ENCODE measurements at places on chromosomes 5 and 9. TPM values are rescaled to one million over a fixed set of nuclear protein-coding genes. Genes with fewer than 3 reads are reported as not detected.

GRCh38 chr9:14352503-14352902, 38.6 kb upstream of the NFIB start:
- no peak for DNase-seq

DNA sequence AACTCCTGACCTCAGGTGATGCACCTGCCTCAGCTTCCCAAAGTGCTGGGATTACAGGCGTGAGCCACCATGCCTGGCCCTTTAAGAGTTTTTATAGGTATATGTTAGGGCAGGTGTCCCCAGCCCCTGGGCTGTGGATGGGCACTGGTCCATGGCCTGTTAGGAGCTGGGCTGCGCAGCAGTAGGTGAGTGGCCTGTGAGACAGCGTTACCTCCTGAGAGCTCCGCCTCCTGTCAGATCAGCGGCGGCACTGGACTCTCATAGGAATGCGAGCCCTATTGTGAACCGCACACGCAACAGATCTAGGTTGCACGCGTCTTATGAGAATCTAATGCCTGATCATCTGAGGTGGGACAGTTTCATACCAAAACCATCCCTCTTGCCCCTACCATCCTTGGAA, 173.4 kb downstream of the GOLPH3 start:
- DNase-seq: no peak

GRCh38 chr5:39283231-39283818, 64.0 kb upstream of the FYB1 start:
- DNase-seq: no peak

DNA sequence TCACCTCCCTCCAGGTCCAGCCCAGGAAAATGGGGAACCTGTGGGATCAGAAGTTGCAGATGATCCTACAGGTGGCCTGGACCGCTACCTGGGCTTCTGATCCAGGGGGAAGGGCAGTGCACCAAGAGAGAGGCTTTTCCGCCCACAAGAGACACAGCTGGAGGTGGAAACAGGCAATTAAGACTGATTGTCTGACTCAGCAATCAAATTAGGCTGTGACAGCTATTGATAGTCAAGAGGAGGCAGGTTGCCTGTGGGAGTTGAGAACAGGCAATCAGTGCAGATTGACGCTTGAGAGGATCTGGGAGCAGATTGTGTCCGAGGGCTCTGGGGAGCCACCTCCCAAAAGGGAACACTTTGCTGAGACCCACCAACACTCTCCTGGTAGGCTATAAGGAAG, 71.1 kb upstream of the SLC44A1 start:
- no peak for DNase-seq

- DNase-seq: peak; percentile 77
These were observed 23.9 kb downstream of the SPARC start for GRCh38 chr5:151662805-151663204.

DNA sequence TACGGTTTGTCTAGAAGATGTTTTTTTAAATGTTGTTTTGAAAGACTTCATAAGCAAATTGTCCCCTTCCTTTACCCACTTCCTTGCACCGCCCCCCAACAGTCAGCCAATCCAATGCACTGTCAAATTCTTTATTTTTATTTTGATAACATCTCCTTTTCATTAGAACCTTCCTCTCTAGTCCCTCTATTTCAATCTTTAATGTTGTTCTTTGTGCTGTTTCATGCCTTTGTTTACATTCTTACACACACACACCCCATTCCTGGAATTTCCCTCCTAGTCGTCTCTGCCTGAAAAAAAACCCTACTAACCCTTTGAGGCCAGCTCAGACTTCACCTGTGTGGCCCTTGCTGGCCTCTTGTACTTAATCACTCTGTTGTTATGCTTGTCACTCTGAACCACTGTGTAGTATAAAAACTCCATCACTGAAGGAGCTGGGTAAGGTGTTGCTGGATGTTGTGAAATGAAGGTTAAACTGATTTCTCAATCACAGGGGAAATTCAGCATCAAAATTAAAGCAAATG, 133.4 kb downstream of the UGCG start:
- DNase-seq: no peak

GRCh38 chr9:89171231-89171630, 7.4 kb downstream of the SHC3 start:
- no peak for DNase-seq

GRCh38 chr9:91655215-91655614, 231.6 kb upstream of the NFIL3 start:
- no peak for DNase-seq

DNA sequence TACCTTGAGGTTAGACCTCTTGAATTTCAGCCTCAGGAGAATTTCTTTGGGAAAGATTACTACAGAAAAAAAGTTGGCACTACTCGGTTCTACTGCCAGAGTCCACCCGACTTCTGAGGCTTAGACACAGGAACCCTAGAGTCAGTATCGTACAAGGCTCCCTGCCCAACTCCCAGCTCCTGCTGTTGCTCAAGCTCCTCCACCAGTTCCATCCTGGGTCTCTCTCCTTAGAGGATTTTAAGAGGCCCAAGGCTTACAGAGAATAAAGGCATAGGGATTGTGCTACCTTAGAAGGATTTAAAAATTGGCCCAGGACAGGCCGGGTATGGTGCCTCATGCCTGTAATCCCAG, 29.0 kb upstream of the SSBP2 start:
- no peak for DNase-seq

DNA sequence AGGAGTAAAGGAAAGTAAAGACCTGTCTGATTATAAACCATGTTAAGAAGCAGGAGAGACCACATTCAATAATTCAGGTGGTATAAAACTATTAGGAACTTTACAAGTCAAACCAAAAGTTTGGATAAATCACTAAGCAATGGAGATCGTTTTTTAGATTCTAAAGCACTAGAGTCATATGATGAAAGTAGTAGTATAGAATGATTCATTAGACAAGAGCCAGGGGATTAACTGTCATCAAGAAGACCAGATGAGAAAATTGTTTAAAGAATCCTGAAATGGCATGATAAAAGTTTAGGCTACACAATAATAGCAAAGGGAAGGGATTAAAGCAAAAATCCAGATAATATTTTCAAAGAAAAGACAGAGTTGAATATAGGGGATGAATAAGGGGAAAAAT, 12.9 kb upstream of the CARNMT1 start:
- DNase-seq: no peak

- DNase-seq: no peak
These were observed 32.3 kb upstream of the INSYN2B start for GRCh38 chr5:170012622-170013021.

DNA sequence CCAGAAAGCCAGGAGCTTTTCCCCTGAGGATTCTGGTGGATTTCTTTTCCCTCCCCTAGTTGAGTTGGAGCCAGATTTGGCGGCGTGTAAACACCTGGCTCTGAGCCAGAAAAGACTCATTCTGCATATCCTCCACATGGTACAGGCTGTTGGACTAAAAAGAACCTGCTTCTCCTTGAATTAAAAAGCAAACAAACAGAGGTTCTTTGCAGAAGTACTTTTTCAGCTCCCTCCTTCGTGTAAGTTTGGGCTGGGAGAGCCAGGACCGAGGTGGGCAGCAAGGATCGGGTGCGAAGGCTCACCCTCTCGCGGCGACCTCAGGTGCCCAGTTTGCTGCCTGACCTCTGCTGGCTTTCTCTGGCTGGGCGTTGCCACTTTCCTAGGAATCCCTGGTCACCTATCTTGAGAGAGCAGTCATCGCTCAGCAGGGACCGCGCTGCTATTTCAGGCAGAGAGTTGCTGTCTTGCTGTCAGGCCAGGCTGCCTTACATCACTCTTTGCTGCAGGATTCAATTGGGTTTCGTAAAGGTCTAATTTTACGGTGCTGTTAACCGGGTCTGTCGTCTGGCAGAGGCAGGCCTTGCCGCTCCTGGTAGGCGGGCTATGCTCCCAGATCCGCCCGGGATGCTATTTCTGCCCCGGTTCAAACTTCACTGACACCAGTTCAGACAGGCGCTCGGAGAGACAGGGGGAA, 3.2 kb downstream of the PAPPA start:
- DNase-seq: no peak

The LRRC19 gene
- polyA plus RNA-seq: 0.11 TPM

GRCh38 chr5:128315671-128316070, 222.4 kb downstream of the FBN2 start:
- DNase-seq: no peak

DNA sequence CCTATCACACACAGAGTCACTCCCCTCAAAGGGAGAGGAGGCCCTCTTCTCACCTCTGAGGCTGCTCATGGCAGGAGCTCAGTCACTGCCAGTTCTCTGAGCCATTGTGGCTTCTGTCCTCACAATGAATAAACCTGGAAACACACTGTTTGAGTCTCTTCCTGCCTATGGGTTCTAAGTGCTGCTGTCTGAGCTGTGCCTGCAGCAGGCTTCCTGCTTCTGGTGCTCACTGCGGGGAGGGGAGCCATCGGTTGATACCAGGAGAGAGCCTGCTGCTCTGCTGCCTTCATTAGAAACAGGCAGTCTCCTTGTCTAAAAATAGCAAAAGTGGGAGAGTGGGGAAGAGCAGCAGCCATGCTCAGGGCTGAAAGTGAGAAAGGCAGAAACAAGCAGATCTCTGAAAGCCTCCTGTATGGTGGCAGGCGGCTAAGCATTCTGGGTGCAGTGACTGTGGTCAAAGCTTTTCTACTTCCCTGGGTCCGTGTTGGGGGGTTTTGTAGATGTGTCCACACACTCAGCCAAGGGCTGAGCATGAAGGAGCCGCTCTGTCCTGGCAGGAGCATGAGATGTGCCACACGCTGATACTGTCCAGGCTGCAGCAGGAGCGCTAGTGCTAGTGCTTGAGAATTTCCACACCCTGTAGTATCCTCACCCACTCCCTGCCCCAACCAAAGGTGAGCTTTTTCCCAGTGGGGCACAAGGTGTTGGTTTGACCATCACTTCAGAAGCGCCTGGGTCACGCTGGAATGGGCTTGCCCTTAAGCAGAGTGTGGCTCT, 34.2 kb downstream of the PRKACG start:
- DNase-seq: no peak

- no peak for DNase-seq
These were observed 74.4 kb downstream of the FGF18 start for GRCh38 chr5:171493646-171494393.

The PTRH1 gene
- 36.4 TPM for polyA plus RNA-seq

DNA sequence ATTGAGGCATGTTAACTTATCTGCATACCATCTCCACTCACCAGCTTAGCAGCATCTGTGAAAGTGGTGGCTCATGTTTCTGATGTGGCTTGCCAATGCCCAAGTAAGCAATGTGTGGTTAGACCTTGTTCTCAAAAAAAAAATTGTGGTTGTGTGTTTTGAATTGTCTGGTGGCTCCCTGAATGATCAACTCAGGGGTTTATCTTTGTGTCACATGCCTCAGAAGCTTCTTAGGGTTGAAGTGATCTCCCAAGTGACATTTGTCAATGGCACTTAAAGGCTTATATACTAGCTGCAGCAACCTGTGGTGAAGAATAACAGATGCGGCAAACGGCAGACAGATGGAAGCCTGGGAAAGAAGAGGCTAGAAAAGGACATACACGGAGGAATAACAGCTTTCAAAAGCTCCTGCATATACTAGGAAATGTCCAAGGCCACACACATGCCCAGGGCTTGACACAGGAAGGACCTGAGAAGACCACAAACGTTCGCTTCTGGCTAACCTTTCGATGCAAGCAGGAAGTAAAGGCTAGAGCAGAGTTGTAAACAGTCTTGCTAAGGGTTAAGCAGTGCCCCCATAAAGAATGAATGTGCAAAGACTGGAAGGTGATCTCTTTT, 42.2 kb upstream of the FSD1L start:
- DNase-seq: peak; percentile 85

The ZNF354C gene
- 0.04 TPM for polyA plus RNA-seq

GRCh38 chr9:6630502-6631206, 14.9 kb downstream of the GLDC start:
- peak; percentile 61 for DNase-seq

- no peak for DNase-seq
These were observed 71.5 kb upstream of the RPS23 start for GRCh38 chr5:82349652-82350051.

- DNase-seq: no peak
These were observed 144.9 kb downstream of the PRKACG start for GRCh38 chr9:68869022-68869421.

GRCh38 chr5:34447424-34447823, 208.7 kb upstream of the RAI14 start:
- DNase-seq: no peak

DNA sequence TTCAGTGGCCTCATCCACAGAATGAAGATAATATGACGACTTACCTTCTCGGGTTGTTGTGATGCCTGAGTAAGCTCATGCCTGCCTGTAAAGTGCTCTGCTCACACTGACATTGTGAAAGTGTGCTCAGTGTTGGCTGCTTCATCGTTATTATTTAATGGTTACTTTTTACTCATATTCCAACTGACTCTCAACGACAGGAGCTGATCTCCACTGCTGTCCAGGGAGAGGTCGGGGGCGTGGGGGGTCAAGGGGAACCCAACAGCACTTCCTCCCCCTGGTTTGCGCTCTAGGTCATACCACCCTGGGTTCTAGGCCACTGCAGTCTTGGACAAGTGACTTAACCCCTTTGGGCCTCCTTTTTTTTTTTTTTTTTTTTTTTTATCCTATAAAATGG, 52.9 kb upstream of the ANGPTL2 start:
- no peak for DNase-seq

Measured in GM12878 (cell line).